Left ventricle myocardium inferior (tissue), 1 donor: ENCODE measurements at places on chromosomes 13 and 19.
A peak's percentile ranks its signal among the peaks of the same experiment; 100 is the strongest.

- no peak for DNase-seq
These were observed 27.3 kb downstream of the SHISA2 start for GRCh38 chr13:26024558-26024957.

DNA sequence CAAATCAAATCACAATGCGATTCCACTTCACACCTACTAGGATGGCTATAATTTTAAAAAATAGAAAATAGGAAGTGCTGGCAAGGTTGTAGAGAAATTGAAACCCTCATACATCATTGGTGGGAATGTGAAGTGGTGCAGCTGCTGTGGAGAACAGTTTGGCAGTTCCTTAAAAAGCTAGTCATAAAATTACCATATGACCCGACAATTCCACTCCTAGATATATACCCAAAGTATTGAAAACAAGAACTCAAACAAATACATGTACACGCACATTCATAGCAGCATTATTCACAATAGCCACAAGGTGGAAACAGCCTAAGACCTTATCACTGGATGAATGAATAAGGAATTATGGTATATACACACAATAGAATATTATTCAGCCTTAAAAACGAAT lies 12.0 kb downstream of the HMGB1 start:
- no peak for DNase-seq

DNA sequence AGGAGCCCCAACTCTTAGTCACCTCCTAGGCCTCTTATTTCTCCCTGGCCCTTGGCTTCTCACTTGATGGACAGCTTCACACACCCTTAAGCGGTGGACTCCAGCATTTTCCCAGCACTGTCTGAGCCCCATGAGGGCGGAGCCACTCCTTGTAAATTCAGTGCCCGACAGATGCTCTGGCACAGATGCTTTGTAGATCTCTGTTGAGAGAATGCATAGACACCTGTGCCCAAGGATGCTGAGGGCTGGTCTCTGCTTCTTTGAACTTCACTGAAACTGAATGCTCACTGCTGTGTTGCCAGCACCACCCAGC lies 3.3 kb downstream of the SYCN start:
- DNase-seq, result no peak

DNA sequence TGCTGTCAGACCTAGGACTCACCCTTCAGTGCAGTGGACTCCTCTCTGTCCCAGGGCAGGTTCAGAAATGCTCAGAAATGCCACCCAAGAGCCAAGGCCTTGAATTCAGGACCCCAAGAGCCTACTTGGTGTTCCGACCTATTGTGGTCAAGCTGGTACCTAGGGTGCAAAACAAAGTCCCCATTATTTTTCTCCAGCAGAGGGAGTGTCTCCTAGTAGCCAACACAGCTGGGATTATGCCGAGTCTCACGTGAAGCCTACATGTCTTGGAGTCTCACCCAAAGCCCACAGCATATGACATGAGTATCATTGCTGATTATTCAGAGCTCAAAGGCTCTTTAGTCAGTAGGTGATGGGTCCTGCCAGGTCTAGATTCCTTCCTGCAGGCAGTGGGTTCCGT lies 671.1 kb upstream of the SPRY2 start:
- no peak for DNase-seq

DNA sequence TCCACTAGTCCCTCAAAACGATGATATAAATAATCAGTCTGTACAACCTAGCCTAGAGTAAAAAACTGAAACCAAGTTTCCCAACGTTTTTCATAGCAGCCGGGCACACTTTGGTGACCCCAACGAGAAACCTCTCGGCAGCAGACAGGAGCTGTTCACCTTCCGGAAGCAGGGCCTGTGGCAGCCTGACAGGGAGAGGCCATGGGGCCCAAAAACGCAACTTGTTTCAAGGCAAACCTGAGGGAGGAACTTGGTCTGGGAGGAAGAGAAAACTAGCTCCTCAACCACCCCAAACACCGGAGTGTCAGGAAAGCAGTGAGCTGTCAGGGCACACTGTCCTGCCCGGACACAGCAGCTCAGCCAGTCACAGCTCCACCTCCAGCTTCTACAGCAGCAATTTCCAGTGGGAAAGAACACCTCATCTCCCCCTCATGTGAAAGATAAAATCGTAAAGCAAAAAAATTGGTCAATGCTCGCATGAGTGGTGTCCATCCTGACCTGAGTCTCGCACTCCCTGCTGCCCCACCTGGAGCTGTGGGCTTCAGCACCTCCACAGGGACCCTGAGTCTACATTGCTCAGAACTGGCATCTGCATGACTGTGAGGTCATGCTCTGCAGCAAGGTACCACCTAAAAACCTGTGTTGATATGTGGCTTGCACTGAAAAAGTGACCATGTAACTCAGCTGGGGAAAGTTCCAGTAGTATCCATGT lies 40.6 kb upstream of the LATS2 start:
- DNase-seq, result no peak

GRCh38 chr19:41997851-41998229 lies 3.8 kb upstream of the ATP1A3 start:
- no peak for DNase-seq

DNA sequence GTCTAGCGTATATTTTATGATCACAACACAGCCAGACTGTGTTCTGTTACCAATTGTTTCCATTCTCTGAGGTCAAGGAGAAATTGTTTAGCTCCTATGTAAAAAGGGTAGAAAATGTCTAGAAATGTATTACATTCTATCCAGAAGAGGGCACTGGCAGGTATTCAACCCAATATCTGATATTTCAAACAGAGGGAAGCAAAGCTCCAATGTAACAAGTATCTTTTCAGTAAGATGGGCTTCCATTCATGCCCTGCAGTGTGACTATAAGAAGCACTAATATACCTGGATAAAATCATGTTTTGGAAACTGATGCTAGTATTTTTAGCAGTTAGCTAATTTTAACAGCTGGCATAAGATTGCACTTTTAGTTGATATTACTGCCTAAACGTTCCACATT lies 312.7 kb downstream of the FGF14 start:
- DNase-seq, result no peak

DNA sequence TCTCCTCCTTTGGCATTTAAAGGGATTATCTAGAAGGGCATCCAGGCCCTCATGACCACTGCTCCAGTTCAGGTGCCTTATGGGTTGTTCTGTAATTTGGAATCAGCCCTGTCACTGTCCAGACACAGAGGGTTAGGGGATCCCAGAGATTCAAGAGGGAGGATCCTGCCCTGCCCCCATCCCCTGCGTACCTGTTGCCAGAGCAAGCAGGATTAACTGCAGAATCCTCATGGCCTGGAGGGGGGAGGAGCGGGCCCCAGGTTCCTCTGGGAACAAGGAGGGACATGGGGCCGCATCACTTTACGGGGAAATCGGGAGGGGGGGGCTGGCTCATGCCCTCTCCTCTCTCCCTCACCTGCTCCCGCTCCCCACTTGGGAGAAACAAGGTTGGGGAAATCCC lies 1.0 kb downstream of the KLK11 start:
- no peak for DNase-seq

DNA sequence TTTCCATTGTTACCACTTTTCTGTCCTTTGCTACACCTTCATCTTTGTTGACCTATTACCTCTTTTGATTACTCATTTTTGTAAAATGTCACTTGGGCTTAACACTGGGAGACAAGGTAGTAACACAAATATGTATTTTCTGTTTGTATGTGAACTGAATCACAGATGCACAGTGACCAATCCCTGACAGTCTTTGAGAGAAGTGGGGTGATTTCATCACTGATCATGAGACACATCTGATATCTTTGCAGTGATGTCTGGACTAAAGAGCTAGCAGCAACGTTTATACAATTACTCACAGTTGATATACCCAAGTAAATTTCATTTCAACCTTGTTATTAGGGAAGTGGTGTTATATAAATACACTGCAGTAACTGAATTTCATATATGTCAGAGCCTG lies 1397.4 kb upstream of the SPRY2 start:
- no peak for DNase-seq

DNA sequence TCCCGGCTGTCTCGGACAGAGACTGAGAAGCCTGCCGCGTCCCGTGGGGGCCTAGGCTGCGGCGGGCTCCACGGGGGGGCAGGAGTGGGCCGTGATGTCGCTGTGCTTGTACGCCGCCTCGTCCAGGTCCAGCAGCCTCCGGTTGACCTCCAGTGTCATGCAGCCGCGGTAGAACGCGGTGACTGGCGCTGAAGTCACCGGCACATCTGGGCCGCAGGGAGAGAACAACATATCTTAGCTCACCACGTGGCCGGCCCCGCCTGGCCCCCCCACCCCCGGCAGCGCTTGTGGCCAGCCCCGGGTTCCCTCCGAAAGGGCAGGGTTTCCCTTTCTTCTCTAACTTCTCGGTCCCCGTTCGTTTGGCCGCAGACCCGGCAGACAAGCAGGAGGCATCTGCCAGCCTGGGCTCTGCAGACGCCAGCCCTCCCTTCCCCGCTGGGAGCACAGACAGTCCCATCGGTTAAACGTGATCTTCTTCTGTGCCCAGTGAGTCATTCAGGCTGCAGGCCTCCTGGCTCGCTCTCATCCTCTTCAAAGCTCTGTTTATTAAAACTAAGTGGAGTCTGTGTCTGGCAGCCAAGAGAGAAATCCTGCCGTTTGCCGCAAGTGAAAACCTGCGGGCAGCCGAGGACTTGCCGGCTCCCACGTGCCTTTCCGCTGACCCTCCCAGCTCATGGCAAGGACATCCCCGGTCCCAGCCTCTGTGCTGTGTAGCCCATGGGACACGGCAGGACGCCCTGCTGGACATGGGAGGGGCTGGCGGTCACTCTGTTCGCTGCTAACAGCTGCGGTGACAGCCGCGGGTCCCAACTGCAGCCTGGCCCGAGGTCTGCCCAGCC lies 42.8 kb downstream of the GAS6 start:
- peak; percentile 78 for DNase-seq

DNA sequence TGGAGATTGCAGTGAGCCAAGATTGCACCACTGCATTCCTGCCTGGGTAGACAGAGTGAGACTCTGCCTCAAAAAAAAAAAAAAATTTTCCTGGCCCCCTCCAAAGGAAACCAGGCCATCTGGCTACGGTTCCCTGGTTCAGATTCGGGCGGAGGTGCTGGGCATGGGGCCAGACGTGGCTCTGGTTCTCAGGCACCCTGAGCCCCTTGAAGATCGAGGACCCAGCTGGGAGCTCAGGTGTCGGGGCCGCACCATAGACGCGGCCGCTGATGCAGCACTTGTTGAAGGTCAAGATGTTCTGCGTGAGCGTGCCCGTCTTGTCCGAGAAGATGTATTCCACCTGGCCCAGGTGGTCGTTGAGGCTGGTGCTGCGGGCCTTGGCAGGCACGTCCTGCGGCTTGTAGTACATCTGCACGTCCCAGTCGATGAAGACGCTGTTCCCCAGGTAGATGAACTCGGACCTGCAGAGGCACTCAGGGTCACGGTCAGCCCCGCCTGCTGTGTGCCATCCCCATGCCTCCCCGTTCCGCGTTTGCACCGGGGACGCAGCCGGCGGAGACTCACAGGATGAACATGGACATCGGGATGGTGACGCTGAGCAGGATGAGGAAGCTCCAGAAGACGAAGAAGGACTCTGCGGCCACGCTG lies 12.3 kb downstream of the ATP8B3 start:
- no peak for DNase-seq
